CD4-positive, alpha-beta T cell treated with Interleukin-15 for 4 hours (primary cell): ENCODE measurements at places on chromosomes 11 and 22.

DNA sequence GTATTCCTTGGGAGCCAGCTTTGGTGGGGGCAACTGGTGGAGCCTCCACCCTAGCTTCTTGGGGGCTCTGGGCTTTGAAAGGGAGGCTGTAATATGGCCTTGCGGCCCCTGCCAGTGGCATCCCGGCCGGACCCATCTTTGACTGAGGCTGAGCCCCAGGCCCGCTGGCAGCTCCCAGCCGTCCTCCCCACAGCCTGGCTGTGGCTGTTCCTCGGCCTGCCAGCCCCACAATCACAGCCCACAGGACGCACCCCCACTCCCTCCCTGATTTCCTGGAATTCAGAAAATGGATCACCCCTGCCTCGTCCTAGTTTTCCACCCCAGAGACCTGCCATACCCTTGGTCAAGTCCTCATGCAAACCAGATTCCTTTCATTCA, 23.2 kb downstream of the SERPINH1 start:
- DNase-seq: no peak

GRCh38 chr11:124068601-124069110, 27.5 kb upstream of the OR10G7 start:
- no peak for DNase-seq

DNA sequence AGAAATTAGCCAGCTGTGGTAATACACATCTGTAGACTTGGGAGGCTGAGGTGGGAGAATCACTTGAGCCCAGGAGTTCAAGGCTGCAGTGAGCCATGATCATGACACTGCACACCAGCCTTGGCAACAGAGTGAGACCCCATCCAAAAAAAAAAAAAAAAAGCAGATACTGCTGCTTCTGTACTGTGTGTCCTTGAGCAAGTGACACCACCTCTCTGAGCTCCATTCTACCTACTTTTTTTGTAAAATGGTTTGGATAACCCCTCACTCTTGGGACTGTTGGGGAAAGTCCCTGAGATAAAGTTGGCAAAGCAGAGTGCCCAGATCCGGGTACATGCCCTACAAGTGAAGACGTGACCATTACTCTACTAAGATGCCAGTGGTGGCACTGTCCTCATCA, 2.7 kb downstream of the SEC14L3 start:
- DNase-seq: no peak

GRCh38 chr11:35354644-35355043, 64.7 kb downstream of the SLC1A2 start:
- DNase-seq: no peak

DNA sequence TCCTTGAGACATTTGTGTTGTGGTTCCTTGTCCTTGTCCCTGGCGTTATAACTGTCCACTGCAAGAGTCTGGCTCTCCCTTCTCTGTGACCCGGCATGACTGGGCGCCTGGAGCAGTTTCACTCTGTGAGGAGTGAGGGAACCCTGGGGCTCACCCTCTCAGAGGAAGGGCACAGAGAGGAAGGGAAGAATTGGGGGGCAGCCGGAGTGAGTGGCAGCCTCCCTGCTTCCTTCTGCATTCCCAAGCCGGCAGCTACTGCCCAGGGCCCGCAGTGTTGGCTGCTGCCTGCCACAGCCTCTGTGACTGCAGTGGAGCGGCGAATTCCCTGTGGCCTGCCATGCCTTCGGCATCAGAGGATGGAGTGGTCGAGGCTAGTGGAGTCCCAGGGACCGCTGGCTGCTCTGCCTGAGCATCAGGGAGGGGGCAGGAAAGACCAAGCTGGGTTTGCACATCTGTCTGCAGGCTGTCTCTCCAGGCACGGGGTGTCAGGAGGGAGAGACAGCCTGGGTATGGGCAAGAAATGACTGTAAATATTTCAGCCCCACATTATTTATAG, 23.0 kb downstream of the MYBPC3 start:
- no peak for DNase-seq

DNA sequence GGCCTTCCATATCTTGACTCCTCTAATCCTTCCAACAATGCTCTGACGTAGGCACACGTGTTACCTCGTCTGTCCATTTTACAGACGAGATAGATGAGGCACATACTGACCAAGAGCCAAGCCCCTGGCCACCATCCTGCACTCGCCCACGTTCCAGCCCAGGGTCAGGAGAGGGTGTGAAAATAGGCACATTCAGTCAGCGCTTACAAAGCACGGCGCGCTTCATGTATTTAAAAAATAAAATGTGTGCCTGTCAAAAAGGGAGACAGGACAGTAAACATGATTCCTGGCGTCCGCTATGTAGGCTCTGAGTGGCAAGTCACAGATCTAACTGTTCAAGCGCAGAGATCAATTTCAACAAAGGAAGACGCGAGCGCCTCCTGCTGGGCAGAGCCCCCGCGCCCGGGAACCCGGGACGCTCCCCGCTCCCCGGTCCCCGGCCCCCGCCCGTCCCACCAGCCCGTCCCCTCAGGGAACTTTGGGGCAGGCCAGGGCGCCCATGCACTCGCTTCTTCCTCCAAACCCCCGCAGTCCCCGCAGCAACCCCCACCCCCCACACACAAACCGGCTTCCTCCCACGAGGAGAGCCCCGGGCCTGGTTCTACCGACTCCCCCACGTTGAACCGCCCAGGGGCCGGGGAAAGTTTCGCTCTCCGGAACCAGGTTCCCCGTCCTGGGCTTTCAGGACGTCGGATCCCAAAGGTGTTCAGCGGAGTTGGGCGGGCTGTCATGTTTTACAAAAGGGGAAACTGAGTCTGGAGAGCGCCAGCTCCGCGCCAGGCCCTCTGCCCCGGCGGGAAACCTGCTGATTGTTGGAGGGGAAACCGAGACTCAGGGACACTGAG, 10.4 kb upstream of the C1QTNF6 start:
- DNase-seq: peak; percentile 91

GRCh38 chr22:46242076-46242475, 8.0 kb downstream of the CDPF1 start:
- DNase-seq: no peak

GRCh38 chr22:25197340-25197739, 2.3 kb upstream of the CRYBB3 start:
- DNase-seq: no peak

- no peak for DNase-seq
Measured at GRCh38 chr22:49236541-49237075, 591.1 kb downstream of the BRD1 start.

- DNase-seq: no peak
Measured at GRCh38 chr11:26580929-26581328, 8.9 kb upstream of the MUC15 start.

DNA sequence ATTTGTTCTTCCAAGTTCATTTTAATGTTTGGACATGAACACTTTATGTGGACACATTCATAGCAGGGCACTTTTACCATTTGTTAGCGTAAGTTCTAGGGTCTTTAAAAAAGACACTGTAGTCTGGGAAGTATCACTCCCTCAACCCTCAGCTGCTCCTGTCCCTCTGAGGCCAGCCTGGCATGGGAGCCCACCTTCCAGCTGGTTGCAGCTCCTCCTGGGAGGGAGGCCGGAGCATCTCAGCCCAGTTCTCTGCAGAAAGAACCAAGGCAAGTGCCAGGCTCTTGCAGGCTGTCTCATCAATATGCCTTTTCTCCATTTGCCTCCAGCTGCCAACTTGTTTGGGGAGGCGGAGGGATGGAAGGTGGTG, 150.6 kb downstream of the OPCML start:
- no peak for DNase-seq

DNA sequence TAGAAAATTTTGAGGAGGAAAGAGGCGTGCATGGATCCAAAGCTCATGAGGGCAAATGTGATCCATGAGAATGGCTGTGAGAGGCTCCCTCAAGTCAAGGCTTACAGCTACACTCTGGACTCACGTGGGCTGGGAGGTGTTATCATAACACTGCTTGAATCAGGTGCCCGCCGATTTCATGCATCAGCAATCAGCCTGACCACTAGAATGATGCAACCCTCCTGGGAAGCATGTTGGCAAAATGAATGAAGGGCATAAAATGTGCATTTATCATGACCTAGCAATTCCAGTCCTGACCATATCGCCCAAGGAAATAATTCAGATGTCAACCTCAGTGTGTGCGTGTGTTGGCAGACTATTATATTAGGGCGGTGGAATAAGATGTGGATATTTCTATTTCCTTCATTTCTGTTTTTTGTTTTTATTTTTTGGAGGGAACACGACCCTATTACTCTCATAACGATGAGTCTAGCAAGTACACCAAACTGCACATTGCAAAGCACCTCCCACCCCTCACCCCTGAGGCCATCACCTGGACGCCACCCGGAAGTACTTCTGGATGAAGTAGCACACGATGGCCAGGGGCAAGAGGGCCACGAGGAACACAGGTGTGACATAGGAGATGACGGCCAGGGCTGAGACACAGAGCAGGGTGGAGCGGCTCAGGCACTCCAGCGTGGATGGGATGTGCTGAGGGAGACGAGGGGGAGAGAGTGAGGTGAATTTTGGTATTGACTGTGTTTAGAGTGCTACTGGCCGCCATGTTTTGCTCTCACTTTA, 15.7 kb upstream of the KCNJ11 start:
- DNase-seq: no peak

GRCh38 chr11:17171343-17171742, 36.4 kb downstream of the PIK3C2A start:
- no peak for DNase-seq

DNA sequence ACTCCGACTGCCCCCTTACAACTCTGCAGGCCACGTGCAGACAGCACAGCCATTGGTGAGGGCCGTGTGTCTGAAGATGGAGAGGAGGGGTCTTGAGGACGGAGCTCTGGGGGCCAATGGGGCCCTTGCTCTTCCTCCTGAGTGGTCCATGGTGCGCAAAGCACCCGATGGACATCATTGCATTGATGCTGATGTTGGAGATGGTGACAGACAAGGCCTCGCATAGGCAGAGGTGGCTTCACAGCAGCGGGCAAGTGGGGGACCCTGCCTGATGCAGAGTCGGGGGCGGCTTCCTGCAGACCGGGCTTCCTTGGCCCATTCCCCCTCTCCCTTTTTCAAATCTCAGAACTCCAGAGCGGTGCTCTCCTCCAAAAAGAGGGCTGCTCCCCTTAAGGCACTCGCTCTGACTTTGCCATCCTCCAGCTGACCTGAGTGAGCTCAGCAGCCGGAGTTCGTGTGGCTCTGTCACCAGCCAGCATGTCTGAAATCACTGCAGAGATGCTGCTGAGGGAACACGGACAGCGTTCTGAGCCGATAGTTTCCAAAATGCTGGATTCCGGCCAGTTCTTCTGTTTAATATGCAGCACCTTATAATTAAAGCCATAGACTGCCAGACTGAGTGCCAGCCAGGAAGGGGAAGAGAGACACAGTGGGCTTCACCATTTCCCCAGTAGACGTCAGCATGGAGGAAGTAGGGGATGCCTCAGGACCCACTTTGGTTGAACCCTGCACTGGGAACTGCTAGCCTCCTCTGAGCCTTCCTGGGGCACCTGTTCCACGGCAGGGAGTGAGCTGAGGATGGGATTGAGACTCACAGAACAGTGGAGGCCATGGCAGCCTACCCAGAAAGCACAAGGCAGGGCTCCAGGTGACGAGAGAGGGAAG, 278.2 kb downstream of the BRD1 start:
- no peak for DNase-seq

DNA sequence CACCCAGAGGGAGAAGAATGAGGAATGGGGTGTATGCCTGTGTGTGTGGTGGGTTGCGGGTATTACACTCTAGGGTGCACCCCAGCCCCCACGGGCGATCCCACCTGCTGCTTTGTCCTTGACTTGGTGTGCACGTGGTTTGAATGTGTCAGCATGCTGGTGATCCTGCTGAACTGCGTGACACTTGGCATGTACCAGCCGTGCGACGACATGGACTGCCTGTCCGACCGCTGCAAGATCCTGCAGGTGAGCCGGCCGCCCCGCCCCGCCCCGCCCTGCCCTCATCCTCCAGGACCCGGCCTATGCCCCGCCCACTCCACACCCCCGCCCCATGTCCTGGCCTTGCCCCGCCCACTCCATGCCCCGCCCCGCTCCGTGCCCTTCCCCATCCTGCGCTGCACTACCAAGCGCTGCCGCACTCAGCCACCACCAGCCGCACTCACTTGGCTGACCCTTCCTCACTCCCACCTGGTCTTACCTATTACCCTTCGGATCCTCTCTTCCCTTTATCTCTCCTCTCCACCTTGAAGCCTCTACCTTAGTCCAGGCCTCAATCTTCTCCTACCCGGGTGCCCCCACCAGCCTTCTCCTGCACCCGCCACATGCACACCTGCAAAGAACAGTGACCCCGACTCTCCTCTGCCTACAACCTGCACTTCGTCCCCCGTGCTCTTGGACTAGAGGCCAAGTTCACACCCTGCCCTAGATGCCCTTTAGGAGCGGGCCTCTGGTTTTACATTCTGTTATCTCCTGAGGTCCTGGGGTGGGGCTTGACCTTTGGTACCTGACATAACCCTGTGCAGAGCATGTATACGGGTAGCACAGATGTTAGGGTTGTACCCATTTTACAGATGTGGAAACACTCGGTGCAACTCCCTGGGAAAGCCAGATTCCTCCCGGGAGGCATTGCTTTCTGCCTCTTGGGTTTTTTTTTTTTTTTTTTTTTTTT, 27.7 kb downstream of the CACNA1I start:
- DNase-seq: peak; percentile 58

DNA sequence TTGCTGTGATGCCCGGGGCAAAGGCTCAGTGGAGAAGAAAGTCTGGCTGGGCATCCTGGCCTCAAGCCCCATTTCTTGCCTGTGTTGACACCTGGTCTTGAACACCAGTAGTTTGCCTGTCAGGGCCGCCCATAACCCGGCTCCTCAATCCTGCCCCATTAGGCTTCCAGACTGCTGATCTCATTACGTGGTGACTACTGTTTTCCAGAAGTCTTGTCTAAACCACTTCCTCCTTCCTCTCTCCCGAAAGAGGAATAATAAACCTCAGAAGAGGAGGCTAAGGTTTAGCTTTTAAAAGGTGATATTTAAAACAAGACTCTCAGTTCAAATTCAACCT, 97.7 kb downstream of the CD44 start:
- DNase-seq: peak; percentile 31

DNA sequence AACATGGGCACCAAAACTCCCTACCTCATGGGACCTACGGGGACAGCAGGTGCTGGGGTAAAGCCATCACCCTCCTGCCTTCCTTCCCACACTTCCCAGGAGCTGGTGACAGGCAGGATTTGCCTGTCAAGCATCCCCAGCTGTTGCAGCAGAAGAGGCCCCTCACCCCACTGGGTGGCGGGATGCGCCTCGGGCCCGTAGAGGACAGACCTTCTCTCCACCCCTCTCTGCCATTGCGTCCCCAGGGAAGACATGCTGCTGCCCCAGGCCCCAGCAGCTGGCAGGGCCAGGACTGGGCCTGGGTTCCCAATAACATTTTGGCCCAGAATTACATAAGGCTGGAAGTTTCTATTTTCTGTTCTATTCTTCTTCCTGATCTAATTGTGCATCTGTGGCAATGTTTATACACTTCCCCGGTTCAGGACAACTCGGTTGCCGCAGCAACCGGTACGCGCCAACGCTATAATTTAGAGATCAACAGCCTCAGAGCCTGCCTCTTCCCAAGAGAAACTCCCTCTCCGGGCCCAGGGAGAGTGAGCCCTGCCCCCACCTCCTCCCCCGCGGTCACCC, 25.4 kb downstream of the KCNJ4 start:
- DNase-seq: no peak

GRCh38 chr11:33734441-33735270, 1.6 kb downstream of the CD59 start:
- no peak for DNase-seq

DNA sequence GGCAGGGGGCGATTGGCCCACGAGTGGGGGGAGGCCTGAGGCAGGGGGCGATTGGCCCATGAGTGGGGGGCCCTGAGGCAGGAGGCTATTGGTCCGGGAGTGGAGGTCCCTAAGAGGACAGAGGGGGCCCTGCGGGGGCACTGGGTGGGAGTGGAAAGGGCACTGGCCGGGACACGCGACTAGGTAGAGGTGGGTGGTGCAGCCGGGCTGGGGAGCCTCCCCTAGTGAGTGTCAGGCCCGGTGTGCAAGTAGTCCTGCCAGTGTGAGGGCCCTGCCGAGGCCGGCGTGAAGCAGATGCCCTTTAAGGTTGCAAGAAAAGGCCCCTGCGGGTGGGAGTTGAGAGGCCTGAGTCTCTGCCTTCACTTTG, 909 bp upstream of the BRD1 start:
- DNase-seq: no peak
